ENCODE measurements at places on chromosomes 3 and 15.

- no peak for DNase-seq
These were observed 84.6 kb downstream of the PEAK1 start for GRCh38 chr15:77335298-77335697.

DNA sequence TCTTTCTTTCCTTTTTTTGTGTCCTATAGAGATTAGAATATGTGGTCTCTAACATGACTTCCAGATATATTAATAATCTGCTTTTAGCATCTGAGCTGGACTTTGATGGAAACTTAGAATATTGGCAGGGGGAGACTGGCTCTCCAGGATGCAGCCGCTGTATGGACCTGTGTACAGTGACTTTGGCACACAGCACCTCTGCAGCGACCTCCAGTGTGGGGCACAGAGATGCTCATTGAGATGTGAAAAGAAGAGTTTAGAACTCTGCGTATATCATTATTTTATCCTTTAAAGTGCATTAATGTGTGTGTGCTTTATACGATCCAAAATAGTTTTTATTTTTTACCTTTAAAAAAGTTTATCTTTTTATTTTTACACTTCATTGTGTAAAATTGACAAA is 18.3 kb downstream of the CFAP161 start:
- DNase-seq = no peak

GRCh38 chr3:70728311-70728710 is 415.9 kb upstream of the MDFIC2 start:
- DNase-seq = no peak

DNA sequence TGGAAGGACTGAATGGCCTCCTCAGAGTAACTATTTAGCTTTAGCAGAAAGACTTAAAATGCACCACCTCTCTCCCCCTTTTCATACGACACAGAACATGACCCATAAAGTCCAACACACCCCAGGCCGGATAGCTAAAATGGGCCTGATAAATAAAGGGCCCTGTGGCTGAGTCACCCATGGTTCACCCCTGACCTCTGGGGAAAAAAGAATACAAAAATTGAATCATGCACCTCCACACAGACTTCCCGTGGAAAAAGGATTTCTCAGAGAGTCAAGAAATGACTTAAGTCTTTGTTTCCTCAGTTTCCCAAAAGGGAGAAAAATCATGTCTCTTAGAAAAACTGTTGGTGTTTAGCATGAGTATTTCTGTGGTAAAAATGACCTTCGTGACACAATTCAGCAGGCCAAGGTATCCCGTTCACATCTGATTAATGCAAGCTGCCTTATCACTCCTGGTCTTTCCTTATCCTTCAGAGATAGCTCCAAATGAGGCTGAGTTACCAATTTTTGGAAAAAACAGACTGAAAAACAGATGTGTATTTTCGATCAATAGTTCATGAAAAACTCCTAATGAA is 34.0 kb upstream of the ARHGEF3 start:
- no peak for DNase-seq

- DNase-seq = no peak
These were observed 285.4 kb upstream of the AZI2 start for GRCh38 chr3:28634019-28634418.

DNA sequence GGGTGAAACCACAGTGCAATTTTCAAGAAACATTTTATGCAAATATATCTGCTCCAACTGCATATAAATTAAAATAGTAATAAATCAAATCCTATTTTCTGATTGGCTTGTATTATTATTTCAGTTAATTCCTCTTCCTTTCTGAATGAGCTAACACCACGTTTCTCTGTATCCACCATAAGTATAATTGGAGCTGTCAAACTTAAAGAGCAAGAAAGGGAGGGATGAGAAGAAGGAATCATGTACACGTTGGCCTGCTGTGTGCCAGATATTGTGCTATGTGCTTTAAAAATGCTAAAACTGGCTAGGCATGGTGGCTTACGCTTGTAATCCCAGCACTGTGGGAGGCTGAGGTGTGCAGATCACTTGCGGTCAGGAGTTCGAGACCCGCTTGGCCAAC is 180.0 kb downstream of the MAGI1 start:
- no peak for DNase-seq

GRCh38 chr3:191339316-191339917 is 9.1 kb upstream of the UTS2B start:
- DNase-seq = no peak
